Tongue (tissue), 3 donors: ENCODE measurements at places on chromosomes 2 and 18.
A peak's percentile ranks its signal among the peaks of the same experiment; 100 is the strongest.

DNA sequence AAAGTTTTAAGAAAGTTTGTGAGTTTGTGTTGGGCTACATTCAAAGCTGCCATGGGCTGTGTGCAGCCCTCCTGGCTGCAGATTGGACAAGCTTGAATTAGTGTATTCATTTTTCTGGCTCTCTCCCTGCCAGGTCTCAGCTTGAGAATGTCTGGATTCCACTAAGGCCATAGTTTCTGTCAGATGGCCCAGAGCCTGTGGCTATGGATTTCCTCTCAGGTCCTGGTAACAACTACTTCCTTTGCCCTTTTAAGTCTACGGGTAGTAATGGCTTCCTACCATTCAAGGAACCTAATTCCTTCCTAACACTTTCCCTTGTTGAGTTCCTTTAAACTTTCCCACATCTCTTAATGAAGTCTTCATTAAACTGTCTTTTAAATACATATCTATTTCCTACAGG, 24.3 kb upstream of the PSMD14 start:
- DNase-seq, result no peak

DNA sequence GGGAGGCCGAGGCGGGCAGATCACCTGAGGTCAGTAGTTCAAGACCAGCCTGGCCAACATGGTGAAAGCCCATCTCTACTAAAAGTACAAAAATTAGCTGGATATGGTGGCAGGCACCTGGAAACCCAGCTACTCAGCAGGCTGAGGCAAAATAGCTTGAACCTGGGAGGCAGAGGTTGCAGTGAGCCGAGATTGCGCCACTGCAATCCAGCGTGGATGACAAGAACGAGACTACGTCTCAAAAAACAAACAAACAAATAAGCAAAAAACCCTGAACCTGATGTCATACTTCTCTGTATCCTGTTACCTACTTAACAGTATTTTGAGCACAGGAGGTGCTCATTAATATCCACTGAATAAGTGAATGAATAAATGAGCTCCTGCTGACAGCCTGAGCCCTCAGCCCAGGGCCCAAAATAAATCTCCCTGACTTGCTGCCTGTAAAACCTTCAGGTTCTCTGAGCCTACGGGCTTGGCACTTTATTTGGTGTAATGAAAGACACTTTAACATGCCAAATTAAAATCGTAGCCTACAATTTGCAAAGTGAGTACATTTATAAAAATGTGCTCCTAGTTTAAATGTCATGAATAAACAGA, 215.1 kb downstream of the ZNF385B start:
- DNase-seq, result no peak

GRCh38 chr2:234986390-234986789, 34.6 kb downstream of the SH3BP4 start:
- no peak for DNase-seq

DNA sequence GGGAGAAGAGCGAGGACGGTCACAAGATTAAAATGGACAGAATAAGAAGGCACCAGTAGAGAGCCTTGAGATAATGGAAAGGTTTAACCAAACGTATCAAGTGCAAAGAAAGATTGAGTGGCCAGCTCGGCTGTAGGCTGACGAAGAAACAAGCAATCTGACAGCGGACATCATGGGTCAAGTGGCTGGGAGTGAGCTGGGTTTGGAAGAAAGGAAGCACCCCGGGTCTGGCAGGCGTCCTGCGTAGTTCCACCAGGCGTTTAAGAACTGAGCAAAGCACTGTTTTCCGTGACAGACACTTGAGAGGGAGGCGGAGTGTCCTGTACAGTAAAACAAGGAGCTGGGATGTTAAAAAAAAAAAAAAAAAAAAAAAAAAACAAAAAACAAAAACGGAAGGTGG, 27.1 kb downstream of the DAPL1 start:
- no peak for DNase-seq

DNA sequence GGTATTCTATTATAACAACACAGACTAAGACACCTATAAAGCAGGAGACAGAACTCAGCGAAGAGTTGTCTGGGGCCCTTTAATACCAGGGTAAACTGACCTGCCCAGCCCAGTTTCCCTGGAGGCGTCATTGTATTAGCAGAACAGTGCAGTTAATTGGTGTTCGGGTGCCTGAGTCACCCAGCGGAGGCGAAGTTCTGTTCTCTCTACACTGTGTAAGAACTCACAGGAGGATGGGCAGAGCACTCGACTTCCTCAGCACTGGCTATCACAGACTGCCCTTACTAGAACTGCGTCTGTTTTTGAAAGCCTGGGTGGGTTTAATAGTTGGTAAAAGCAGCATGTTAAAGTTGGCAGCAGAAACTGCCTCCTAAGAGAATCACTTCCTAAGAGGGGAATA, 106.5 kb upstream of the ATP8B1 start:
- DNase-seq, result no peak

GRCh38 chr2:159976527-159977160, 85.8 kb downstream of the PLA2R1 start:
- DNase-seq, result no peak

GRCh38 chr18:78672862-78673446, 306.7 kb upstream of the SALL3 start:
- peak; percentile 21 for DNase-seq

DNA sequence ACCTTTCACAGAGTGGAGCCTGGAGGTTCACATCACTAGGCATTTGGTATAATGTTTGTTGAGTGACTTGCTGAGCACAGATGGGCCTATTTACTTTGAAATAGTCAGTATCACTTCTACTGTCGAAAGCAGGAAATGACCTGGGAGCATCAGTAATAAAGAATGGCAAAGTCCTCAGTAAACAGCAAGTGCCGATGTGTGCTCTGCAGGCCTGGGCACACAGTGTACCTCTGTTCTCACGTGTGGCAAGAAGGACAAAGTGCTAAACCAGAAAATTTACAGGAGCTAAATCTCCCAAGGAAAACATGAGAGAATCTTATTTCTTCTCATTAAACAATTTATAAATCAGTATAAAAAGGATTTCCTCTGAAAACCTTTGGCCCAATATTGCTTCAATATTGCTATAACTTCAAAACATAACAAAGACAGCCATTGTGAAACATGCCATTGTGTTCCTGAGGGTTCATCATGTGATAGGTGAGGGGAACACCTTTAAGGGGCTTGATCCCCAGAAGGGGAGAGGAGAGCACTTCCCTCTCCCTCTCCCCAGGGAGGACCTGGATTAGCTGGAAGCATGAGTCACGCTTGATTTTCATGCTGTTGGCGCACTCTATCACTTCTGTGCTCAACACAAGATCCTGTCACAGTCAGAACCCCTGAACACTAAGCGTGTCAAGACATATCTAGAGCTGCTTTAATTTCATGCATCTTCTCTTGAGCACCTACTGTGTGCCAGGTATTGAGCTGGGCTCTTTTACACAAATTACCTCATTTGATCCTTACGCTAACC, 131.5 kb upstream of the SMAD2 start:
- DNase-seq, result no peak

DNA sequence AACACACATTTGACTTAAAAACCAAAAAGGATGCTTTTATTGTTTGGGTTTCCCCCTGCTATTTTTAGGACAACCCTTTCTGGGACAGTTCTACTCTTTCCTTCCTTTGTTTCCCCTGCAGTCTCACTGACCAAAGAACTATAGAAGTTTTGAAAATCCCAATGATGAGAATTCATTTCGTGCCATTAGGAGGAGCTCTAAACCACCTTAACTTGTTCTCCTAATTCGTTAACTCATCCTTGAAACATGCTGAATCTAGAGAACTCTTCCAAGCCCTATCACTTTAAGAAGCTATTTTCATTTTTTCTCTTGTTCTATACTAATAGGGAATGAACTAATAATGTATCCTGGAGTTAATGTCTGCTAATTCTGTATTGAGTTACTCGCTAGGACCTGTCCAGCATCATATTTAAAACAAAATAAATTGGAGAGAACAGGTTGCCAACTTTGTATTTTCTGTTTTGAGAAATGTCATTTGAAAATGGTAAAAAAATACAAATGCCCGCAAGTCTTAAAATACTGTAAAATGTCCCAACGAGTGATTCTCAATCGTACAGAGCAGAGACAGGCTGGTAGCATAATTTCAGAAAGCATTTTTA, 62.9 kb downstream of the AFTPH start:
- DNase-seq, result peak; percentile 81

GRCh38 chr2:238238766-238239542, 884 bp downstream of the HES6 start:
- peak; percentile 43 for DNase-seq

- no peak for DNase-seq
Measured at GRCh38 chr2:207777124-207777523, 7.4 kb upstream of the FZD5 start.

DNA sequence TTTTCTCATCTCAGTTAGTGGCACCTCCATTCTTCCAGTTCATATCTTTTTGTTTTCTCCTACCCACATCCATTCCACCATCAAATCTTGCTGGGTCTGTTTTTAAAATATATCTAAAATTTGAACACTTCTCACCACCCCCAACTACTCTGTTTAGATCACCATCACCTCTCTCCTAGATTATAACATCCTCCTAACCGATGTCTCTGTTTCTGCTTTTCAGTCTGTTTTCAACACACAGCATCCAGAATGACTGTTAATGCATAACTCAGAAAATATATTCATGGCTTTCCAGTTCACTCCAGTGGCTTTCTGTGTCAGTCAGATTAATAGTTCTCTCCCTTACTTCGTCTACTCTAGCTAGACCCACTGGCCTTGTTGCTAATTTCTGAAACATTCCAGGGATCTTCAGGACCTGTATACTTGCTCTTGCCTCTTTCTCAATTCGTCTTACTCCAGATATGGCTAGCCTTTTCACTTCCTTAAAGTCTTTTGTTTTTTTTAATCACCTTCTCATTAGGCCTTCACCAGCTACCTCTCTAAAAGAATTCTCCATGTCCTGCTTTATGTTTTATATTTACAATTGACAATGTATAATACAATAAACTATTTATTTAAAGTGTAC, 105.3 kb downstream of the COMMD1 start:
- DNase-seq, result no peak

DNA sequence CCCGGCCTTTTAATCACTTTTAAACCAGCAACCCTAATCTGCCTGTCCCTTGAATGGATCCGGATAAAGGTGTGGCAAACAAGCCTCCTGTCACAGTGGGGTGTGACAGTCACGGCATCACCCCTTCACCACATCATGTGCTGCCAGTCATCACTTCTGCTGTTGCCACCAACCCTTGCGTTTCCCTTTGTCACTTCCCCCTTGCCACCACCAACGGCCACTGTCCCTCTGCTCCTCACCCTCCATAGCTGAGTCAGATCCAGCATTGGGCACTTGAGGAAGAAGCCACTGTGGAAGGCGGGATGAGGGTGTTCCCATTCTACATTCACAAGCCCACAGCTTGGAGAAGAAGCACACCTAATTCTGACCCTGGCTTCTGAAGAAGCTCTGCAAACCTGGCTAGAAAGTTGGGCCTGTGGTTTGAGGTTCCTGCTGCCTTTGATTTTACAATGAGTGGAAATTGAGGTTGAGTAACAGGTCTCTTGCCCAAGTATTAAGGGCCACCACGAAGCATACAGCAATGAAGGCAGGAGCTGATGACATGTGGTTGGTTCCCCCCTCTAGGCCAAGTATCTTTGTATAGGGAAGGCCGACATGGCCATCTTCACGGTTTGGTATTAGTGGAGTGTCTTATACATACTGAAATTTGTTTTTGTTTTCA, 22.9 kb upstream of the DARS1 start:
- DNase-seq, result no peak

DNA sequence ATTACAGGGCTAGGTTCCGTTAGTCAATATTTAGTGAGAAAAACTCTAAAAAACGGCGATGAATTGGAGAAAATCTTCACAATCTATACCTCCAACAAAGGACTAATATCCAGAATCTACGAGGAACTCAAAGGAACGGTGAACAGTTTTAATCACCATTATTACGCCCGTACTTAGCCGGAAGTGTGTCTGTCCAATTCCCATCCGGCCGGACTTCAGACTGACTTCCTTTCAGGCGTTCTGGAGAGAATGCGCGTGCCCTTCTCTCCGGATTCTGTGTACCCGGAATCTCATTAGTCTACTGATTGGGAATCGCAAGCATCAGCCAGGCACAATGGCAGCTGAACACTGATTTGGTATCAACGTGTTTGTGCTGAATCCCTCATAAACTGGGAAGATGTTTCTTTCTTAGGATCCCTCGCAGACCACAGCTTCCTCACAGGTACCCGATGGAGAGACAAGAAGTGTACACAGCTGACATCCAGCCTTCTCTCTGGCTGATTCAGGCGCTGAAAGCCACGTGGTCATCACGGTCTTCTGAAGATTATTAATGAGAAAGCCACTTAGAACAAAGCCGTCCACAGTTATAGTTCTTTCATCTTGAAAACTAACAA, 239.9 kb downstream of the ZNF516 start:
- DNase-seq, result no peak

GRCh38 chr2:70645733-70646419, 92.2 kb upstream of the TGFA start:
- no peak for DNase-seq

GRCh38 chr2:74530239-74531187, 780 bp downstream of the HTRA2 start:
- DNase-seq, result peak; percentile 44

DNA sequence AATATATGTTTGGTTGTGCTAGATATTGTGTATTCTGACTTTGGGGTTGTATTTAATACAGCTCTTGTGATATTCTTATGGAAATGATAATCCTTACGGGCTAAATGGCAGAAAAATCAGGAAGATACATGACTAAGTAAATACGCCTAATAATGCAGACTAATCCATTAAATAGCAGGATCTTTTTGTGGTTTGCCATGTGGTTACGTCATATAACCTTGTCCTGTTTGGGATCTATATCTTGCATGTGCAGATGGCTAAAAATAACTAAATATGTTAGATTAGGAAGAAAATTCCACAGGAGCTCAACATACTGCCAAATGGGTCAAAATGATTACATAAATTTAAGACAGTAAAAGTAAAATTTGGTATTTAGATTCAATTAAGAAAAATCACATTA, 83.0 kb downstream of the NEB start:
- no peak for DNase-seq

GRCh38 chr2:171325886-171326585, 107.8 kb downstream of the METTL8 start:
- DNase-seq, result no peak

DNA sequence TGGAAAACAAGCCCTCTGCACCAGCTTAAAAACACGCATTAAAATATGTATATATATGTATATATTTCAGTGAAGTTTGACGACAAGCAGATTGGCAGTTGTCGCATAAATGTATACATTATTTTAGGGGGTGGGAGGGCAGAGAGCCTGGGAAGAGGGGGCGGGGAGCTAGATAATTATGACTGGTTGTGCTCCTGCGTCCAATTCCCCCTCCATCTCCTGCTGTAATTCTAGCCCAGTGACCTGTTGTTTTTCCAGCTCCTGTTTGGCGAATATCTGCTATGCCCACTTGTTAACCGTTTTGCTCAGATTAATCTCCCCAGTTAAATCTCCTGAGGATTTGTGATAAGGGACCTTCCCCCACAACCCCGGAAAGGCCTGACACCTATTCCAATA, 656 bp downstream of the UNC80 start:
- peak; percentile 9 for DNase-seq

GRCh38 chr2:224910574-224910925, 131.7 kb downstream of the DOCK10 start:
- DNase-seq, result no peak

DNA sequence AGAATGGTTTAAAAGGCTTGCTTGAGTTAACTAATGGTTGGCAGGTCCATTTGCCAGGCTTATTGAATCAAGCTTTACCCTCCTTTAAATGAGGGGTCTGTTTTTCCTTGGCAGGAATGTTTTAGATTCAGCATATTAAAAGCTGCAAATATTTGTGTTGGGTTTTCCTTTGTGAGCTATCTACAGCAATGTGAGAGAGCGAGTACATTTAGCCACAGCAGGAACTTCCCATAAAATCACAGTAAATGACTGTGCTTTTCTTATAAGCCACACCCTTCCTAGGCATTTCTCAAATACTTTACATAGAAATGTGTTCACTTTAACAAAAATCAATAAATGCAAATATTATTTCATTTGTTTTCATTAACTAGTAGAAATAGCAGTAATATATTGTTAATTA, 23.9 kb downstream of the CALCRL start:
- no peak for DNase-seq
